ENCODE measurements at places on chromosomes 6 and 20.

- no peak for DNase-seq
These were observed 83.6 kb downstream of the PREP start for GRCh38 chr6:105319331-105319730.

GRCh38 chr20:13984211-13984610 lies 6.2 kb downstream of the SEL1L2 start:
- DNase-seq, result no peak

- no peak for DNase-seq
These were observed 178.7 kb downstream of the ATXN1 start for GRCh38 chr6:16582446-16583143.

DNA sequence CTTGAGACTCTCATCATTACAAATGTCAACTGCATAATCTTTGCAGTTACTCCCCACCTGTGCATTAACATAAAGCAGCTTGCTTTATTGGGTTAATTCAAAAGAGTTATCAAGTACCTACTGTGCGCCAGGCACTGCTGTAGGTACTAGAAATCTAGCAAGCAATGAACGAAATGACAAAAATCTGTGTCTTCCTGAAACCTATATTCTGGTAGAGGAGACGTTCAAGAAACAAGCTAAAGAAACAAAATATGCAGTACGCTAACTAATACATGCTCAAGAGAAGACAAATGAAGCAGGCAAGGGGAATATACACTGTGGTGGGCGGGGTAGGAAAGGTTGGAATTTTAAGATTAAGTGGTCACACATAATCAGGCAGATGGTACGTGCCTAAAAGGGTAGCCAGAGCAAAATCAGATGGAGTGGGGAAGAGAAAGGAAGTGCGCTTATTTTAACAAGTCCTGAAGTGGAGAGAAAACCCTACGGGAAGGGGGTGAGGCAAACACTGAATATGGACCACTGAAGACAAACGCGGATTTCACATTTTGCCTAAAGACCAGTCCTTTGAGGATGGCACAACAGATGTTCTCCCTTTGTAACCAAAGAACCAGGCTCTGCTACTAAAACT lies 1.2 kb downstream of the ELOVL2 start:
- peak; percentile 84 for DNase-seq

GRCh38 chr6:107488875-107489635 lies 862 bp upstream of the SOBP start:
- DNase-seq, result peak; percentile 6

GRCh38 chr6:21732731-21733130 lies 139.2 kb downstream of the SOX4 start:
- no peak for DNase-seq

DNA sequence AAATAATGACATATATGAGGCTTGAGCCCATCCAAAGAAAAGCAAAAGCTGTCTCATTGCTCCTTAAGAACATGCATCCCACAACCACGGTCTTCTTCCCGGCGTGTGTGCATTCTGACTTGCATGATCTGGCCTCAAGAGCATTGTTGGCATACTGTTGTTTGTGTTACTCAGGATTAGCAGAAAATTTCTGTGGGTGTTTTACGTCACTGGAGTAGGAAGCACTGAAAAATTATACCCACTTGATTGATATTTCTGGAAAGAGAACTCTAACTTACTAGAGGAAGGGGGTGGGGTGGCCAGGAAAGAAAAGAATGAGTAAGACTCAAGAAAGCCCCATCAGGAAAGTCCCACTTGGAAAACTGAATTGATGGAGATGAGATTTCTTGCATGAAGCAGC lies 326.2 kb upstream of the PRDM1 start:
- DNase-seq, result no peak

- DNase-seq, result no peak
These were observed 282.7 kb downstream of the NRN1 start for GRCh38 chr6:5723841-5724691.

DNA sequence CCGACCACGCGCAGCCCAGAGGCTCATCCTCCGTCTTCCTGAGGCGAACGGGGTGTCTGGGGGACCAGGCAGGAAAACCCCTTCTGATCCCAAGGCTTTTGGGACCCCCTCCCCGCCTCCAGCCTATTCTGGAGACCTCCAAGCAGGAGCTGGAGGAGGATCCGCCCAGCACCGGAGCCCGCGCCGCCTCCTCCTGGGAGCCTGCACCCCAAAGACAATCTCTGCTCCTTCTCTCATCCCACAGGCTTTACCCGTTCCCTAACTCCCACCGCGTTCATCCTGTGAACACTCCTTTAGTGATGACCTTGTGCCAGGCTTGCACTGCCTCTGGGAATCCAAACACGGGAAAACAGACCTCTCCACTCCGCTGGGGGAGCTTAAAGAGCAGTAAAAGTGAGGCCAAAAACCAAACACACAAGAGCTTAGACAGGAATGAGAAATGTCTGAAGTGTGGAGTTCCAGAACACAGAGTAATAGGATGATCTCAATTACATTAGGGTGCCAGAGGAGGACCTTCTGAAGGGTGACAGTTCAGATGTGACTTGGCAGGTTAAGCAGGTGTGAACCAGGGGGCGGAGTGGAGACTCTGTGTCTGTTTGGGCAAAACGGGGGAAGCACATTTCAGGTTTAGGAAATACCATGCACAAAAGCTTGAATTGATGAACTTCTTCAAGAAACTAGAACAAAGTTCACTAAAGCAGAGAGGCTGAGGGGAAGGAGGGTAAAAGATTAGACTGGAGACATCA lies 7.6 kb downstream of the HLA-DRB5 start:
- no peak for DNase-seq

DNA sequence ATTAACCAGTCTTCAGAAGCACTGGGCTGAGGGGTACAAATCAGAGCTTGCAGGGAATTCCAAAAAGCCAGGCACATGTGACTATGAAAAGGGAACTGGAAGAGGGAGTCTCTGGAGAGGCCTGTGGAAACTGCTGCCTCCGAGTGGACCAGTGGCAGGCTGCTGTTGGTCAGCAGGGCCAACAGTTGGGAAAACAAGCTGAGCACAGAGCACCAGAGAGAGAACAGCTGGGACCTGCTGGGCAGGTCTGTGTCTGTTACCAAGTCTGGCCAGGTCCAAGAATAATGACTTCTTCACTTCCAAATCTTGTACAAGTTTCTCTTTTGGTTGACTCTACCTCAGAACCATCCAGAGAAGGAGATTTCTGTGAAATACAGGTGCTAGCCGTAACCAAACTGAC lies 81.4 kb downstream of the LIN28B start:
- DNase-seq, result no peak

- DNase-seq, result peak; percentile 14
These were observed 870 bp downstream of the PAK5 start for GRCh38 chr20:9838035-9838377.

DNA sequence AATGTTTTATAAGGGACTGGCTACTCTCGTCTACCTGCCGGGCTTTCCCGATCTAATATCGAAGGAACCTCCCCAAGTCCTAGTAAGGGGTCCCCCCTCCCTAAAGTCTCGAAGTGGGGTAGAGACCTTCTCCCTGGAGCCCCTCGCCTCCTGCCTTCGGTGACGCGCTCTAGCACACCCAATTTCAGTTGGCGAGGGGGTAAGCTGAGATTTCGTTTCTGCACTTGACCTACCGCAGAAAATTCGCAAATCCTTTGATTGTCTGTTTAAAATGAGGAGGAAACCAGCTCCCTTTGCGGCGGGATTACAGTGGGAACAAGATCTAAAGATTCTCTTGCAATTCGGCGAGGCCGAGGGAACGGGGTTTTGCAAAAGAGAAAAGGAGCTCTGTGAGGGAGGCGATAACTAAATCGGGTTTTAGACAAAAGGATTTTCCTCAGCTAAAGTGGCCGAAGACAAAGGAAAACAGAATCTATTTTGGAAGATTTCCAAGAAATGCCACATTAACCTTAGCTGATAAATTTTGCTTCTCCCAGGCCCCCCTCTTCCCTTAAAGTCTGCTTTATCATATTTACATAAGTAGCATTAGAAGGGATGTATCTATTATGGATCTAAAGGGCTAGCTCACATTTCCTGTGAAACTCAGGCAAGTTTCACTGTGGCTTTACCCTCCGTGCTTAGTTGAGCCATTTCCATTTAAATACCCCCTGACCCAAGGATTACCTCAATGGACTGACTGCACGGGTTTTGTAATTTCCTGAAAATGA lies 8.4 kb downstream of the SIM1 start:
- no peak for DNase-seq

GRCh38 chr6:37474316-37474715 lies 25.4 kb downstream of the CCDC167 start:
- no peak for DNase-seq

DNA sequence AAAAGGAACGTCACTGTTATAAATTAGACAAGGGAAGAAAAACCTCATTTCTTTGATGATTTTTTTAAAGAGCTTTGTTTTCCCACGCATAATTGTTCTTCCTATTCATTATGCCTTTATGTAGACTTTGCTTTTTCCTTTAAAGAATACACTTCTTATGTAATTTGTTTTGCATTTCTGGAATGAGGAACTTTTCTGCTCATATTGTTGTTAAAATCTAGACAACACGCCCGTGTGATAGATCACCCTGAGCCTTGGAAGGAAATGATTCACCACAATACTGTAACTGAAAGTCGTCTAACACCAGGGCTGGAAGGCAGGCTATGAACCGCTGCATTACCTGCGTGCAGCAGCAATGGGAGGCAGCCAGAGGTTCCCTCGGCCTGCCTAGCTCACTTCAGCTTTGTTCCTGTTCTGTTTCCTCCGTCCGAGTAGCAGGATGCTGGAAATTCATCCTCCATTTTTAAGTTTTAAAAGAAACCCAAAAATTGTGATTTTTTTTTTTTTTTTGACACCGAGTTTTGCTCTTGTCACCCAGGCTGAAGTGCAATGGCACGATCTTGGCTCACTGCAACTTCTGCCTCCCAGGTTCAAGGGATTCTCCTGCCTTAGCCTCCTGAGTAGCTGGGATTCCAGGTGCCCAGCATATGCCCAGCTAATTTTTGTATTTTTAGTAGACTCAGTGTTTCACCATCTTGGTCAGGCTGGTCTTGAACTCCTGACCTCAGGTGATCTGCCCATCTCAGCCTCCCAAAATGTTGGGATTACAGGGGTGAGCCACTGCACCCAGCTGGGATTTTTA lies 49.6 kb upstream of the ZNF217 start:
- no peak for DNase-seq

DNA sequence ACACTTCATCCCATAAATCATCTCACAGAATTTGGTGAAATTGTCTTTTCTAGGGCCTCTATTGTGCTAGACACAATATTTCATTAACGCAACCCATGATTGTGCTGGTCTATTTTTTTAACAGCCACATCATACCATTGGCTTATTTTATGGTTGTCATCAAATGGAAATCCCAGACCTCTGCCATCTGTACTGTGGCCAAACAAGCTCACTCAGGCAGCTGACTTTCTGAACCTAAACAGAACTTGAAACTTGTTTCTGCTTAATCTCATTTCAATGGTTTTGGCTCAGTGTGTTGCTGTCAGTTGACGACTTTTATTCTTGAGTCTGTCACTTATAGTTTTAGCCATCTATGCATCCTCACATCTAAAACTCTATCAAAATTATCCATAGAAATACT lies 111.8 kb downstream of the HAO1 start:
- DNase-seq, result no peak

DNA sequence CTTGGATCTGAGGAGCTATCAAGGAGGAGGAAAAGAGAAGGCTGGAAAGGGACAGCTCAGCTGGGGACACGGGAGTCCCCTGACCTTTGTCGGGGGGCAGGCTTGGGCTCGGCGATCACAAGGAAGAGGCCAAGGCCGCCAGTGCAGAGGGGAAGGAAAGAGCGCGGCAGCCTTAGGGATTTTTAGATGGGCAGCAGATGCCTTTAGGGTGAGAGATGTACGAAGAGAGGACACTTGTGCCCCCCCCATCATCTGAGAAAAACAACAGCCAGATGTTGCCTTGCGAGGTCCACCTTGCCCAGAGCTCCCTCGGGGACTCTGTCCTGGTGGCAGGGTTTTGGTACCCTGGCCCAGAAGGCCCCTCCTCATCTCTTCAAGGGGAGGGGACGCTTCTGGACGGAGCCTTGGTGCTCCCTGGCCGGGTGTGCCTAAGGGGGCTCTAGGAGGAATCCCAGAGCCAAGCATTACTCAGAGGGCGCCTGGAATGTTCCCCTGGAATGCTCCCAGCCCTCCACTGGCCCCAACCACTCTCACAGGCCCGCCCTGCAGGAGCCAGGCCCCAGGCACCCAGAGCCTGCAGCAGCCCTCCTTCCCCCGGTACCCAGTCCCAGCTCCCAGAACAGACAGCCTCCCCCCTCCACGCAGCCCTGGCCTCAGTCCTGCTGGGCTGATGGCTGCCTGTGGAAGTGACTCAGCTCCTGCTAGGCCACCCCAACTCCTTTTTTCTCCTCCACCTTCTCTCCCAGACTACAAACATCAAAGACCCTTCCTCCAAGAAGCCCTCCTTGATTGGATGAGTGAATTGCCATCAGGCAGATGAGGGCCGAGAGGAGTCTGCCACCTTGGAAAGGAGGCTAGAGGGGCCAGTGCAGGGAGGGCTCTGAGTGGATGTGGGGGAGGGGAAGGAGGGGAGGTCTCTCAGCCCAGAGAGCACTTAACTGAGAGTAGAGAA lies 1.8 kb downstream of the ADAM33 start:
- DNase-seq, result no peak

- no peak for DNase-seq
These were observed 171.1 kb downstream of the PREX1 start for GRCh38 chr20:48656661-48657211.

- no peak for DNase-seq
These were observed 9.0 kb downstream of the TOMM6 start for GRCh38 chr6:41796474-41796873.

DNA sequence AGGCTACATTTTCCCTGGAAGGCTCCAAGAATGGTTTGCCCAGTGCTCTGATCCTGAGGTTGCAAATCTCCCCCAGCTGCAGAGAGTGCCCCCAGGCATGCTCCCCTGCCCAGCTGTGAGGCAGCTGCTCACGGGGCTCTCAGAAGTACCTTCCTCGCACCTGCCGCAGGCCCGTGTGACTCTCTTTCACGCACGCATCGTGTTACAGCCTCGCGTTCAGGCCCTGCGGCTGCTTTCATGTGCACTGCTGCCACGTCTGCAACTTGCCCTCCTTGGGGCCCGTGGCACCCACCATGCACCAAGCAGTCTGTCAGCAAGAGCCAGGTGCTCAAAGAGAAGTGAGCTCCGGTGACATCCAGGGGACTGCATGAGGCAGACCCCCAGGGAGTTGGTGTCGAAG lies 28.6 kb upstream of the SPO11 start:
- no peak for DNase-seq

- no peak for DNase-seq
These were observed 178.1 kb downstream of the BACH2 start for GRCh38 chr6:90118581-90118980.

DNA sequence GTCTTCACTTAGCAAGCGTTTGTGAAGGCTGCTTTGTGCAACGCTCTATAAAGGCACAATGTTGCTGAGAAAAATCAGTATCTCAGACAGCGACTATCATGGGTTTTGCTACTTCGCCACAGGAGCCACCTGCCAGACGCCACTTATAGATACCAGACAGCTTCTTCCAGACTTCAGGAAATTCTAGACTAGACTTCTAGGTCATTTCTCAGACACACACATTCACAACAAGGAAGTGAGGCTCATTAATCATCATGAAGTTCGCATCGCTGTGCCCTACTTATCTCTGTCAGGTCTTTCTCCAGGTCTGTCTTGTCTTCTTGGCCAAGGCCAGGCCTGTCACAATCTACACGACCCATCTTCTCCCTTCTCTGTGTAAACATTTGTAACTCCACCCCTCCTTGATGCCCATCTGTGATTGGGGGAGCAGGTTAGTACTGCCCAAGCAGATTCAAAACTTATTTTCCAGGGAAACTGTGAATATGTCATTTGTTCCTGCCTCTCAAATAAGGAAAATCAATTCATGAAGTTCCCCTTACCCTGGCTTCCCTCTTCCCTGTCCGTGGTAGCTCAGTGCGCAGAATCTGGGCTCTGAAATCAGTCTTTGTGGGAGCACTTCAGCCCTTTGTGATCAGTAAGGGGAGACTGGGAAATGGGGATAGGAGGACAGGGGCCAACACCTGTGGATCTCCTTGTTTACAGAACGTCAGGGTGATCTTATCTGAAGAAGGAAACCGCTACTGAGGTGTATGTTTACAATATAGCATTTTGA lies 115.5 kb downstream of the TNFAIP3 start:
- no peak for DNase-seq
